Left cardiac atrium (tissue), 4 donors: ENCODE measurements at places on chromosomes 12 and 14. TPM values are rescaled to one million over a fixed set of nuclear protein-coding genes. Genes with fewer than 3 reads are reported as not detected.

IFI27 gene
- total RNA-seq, result 138 TPM

CELA1 gene
- not detected for total RNA-seq

SDS gene
- 0.31 TPM for total RNA-seq

SLCO1C1 gene
- total RNA-seq, result 3.7 TPM

ZNF891 gene
- total RNA-seq, result 1.3 TPM

GLT8D2 gene
- 12.8 TPM for total RNA-seq

GPR68 gene
- 1.8 TPM for total RNA-seq

NANOG gene
- total RNA-seq, result not detected

JPH4 gene
- total RNA-seq, result 0.68 TPM

PPM1H gene
- 4.3 TPM for total RNA-seq

ALX1 gene
- total RNA-seq, result not detected

DDX55 gene
- 8.1 TPM for total RNA-seq

MOK gene
- total RNA-seq, result 10.8 TPM

CD69 gene
- 2.9 TPM for total RNA-seq

NCKAP5L gene
- 18.6 TPM for total RNA-seq

ATF7IP gene
- total RNA-seq, result 59.4 TPM

SERPINA10 gene
- total RNA-seq, result not detected

AJUBA gene
- 8.0 TPM for total RNA-seq

FMNL3 gene
- total RNA-seq, result 21.2 TPM

RNU6-7 gene
- total RNA-seq, result not detected

LHX5 gene
- total RNA-seq, result not detected

KRT73 gene
- total RNA-seq, result not detected

HOXC12 gene
- total RNA-seq, result not detected

APOF gene
- not detected for total RNA-seq

SDR9C7 gene
- not detected for total RNA-seq

ARHGAP9 gene
- total RNA-seq, result 15.2 TPM

CYP27B1 gene
- total RNA-seq, result 1.5 TPM

TAS2R19 gene
- total RNA-seq, result 1.2 TPM

UTP20 gene
- total RNA-seq, result 7.5 TPM

SOCS4 gene
- total RNA-seq, result 24.9 TPM

SLC5A8 gene
- total RNA-seq, result not detected

HVCN1 gene
- total RNA-seq, result 10.4 TPM

MMP14 gene
- total RNA-seq, result 51.2 TPM

SLC17A8 gene
- not detected for total RNA-seq
